ENCODE measurements at places on chromosomes 1 and 21. TPM values are rescaled to one million over a fixed set of nuclear protein-coding genes. Genes with fewer than 3 reads are reported as not detected.

GRCh38 chr1:23916209-23917131, 3.3 kb upstream of the CNR2 start:
- DNase-seq, result peak; percentile 61

- no peak for DNase-seq
Observed at GRCh38 chr1:205630651-205631009, 1.2 kb downstream of the ELK4 start.

GRCh38 chr1:45574105-45574626, 9.7 kb upstream of the NASP start:
- no peak for DNase-seq

GRCh38 chr1:14773396-14774025, 175.0 kb downstream of the KAZN start:
- DNase-seq, result no peak

LCE2A gene
- not detected for total RNA-seq

Measured in left cardiac atrium (tissue), 4 donors.